ENCODE measurements at places on chromosomes 5 and 9.

DNA sequence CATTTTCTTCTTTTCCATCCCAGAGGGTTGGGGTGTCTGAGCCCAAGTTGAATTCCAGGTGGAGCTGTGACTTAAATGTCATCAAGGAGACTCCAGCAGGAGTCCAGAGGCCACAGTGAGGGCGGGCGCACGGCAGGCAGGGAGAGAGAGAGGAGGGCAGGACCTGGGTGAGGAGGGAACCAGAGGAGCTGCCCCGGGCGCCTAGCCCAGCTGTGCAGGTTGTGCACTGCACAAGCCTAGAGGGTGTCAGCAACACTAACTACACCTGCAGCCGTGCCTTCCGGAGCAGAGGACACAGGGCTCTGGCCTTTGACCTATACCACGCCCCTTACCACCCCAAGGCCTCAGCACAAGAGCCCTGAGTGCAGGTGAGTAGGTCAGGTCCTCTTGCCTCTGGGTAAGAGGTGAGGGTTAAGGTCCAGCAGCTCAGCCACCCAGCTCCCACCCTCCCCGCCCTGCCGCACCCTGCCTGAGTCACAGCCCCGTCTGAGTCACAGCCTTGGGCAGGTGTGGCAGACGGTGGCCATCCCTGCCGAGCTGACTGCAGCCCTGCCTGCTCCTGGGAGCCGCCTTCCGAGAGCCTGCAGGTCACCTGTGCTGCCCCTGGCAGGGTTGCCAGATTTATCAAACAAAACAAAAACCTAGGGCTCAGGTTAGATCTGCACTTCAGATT is 6.4 kb upstream of the AGPAT2 start:
- DNase-seq: no peak

- no peak for DNase-seq
Observed at GRCh38 chr5:133389066-133389590, 223.2 kb downstream of the FSTL4 start.

- no peak for DNase-seq
Observed at GRCh38 chr5:131534974-131535373, 100.1 kb downstream of the RAPGEF6 start.

DNA sequence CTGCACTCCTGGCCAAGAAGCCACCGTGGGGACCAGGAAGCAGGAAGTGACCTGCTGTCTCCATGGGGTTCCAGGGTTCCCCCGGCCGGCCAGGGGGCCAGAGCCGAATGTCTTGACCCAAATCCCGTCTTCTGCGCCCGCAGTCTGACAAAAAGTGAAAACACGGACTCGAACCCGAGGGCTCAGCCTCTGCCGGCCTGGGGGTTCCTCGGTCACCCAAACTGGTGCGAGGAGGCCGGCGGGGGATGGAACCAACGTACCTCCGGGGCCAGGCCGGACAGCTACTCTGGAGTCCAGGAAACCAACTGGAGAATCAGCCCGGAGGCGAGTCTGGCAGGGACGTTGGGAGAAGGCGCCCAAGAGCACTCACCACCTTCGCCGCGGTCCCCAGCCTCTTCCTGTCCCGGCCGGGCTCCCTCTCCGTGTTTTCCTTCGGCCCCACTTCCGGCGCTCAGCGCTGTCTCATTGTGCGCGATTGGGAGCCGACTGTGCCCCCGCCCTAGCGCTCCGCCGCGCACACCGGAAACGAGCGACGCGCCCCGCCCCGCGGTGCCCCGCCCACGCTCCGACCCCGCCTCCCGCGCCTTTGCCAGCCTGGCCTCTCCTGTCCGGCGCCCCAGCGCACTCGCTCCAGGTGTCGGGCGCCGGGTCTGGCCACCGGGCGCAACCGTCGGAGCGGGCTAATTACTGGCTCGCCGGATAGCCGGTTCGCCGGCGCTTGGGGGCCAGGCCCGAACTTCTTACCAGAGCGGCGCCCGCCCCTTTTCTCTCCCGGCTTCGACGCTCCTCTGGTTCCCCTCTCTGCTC is at the start of gene TUT7:
TSS of gene TUT7 (minus strand) at position 400 of the 807 bp plus-strand sequence. CDS start 1,211 bp downstream, outside the sequence.
- DNase-seq: peak; percentile 91

GRCh38 chr5:4542145-4542778 is 597.9 kb upstream of the ADAMTS16 start:
- DNase-seq: no peak

Data from T-cell (primary cell).